Motor neuron (in vitro differentiated cells): ENCODE measurements at places on chromosomes 2 and 18.
A peak's percentile ranks its signal among the peaks of the same experiment; 100 is the strongest.

GRCh38 chr2:60414495-60415138, 138.8 kb downstream of the BCL11A start:
- ATAC-seq: no peak

DNA sequence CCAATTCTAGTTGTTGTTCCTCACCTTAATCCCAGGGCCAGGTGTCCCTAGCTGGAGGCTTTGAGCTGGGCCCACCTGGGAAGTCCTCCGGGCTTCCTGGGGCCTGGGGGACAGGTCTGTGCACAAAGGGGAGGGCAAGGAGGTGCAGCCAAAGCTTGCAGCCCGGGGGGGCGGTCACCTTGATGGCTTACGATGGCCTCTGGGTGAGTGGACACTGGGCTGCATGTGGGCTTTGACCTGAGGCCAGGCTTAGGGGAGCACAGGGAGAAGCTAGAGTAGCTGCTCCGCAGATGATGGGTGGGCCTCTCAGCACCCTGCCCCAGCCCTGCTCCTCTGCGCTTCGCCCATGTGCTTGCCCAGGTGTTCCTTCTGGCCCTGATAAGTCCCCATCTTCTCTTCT, 41.8 kb upstream of the HAAO start:
- no peak for ATAC-seq

- no peak for ATAC-seq
Observed at GRCh38 chr18:35130236-35130635, 89.0 kb downstream of the MAPRE2 start.

DNA sequence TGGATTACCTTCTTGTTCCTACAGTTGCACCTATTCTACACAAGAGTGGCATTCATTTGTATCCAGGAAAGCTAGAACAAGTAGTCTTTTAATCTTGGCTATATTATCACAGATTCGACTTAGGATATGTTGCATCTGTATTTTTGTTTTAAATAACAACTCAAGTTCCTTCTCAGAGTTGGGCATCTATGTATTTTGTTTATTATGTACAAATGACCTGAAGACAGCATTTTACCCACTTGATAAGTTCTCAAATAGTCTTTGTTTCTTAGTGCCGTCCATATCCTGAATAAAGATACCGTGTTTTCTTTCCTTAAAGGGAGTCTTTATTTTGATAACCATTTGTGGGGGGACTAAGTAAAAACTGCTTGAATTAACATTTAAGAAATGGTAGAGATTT, 2.9 kb downstream of the ITPRID2 start:
- no peak for ATAC-seq

- ATAC-seq: no peak
Observed at GRCh38 chr2:79432731-79433146, 80.1 kb upstream of the CTNNA2 start.

- ATAC-seq: no peak
Observed at GRCh38 chr2:186907897-186908296, 58.9 kb upstream of the ZSWIM2 start.

GRCh38 chr2:135980434-135981079, 4.9 kb downstream of the DARS1 start:
- ATAC-seq: no peak

DNA sequence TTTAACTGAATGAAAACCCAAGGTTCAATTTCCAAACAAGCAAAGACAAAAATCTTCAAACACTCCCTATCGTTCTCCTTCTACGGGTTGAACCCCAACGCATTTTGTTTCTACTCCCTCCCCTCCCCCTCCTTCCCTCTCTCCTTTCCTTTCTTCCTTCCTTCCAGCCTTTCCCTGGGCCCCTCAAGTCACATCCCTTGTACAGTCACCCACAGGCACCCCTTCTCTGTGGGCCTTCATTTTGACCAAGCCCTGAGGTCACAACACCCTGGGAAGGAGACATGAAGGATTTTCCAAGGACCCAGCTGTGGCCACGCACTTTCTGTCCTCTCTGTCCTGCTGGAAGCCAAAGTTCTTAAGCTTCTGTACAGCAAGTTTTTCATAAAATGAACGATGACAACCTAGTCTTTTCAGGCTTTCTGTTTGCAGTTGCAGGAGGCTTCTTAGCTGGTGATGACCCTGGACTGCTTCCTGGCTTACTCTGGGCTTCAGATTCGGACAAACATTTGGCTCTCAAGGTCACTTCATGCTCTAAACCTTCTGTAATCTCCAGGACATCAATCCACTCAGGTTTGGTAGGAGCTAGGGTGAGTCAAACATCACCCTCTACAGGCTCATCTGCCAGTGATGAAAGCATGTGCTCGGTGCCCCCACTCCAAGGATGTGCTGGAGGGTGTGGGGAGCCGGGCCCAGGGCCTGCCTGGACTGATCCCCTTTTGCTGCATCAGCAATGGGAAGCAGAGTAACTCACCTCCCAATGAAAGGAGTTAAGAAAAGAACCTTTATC, 25.5 kb downstream of the TMEM247 start:
- ATAC-seq: no peak

- ATAC-seq: no peak
Observed at GRCh38 chr18:13026583-13027270, 35.6 kb downstream of the CEP192 start.

GRCh38 chr2:238700117-238700457, 147.8 kb upstream of the TWIST2 start:
- ATAC-seq: peak; percentile 68

- ATAC-seq: no peak
Observed at GRCh38 chr18:11108947-11109346, 40.4 kb downstream of the PIEZO2 start.

GRCh38 chr18:79918615-79919011, 32.8 kb downstream of the SLC66A2 start:
- ATAC-seq: no peak

- no peak for ATAC-seq
Observed at GRCh38 chr18:12998332-12999060, 7.3 kb downstream of the CEP192 start.

DNA sequence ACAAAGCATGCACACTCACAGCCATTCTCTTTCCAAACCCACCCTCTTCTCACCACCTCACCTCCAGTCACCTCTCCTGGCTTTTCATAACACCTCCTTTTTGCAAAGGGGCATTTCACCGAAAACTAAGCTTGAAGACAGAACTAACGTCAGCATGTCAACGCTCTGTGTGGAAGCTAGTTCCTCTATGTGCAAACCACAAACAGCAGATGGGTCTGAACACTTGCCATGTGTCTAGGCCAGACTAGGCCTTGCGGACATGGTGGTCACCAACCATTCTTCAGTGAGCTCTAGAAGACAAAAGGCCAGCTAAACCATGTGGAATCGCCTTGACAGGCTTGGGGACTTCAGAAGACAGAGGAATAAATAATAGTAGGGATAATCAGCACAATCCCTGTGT, 148.5 kb downstream of the TXNL1 start:
- no peak for ATAC-seq

- no peak for ATAC-seq
Observed at GRCh38 chr2:165901620-165902298, 51.8 kb downstream of the TTC21B start.

DNA sequence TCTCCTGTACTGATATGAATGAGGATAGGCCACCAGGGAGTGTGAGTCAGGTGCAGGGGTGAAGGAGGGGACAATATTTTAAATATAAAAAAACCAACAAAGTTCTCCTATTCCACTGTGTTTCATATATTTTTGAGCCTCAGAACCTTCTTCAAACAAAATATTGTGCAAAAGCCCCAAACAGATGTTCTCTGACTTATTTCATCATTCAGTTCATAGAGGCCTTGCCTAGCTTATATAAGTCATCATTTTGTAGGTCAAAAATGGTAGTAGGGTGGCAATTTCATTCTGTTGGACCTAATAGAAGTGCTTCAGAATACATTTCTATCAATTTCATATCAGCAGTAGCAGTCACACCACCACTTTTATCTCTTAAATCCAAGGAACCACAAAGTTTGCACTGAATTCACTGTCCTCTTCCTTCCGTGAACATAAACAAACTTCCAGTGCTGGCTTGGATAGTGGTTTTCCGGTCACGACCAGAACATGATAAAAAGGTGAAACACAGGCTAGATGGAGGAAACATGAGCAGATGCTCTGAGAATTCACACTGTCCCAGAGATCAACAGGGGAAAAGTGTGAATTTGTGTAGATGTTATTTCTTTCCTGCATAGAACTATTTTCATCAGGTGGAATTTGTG, 99.1 kb downstream of the EN1 start:
- no peak for ATAC-seq

DNA sequence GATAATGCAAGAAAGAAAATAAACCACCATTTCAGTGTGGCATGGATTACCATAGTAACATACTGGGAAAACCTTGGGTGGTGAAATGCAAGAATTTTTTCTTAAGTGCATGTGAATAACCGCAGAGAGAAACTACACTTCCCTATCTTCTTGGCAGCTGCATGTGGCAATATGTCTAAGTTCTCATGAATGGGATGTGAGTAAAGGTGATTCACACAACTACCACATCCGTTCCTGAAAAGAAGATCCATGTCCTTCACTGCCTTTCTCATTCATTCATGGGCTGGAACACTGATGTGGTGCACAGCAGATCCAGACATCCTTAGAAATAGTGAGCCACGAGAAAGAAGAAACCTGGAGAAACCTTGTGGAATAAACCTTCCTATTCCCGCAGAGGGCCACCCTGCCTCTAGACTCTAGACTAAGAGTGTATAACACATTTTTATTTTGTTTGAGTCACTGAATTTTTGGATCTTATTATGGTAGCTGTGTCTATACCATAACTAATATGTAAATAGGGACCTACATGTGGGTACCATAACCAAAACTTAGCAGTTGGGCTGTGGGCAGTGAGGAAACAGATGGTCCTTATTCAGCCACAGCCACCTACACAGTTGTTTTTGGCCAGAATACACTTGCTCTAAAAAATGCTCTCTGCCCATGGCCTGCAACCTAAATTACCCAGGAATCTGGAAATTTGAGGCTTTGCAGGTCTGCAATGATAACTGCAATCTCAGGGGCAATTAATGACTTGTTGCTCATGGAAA, 573.3 kb downstream of the LRP1B start:
- no peak for ATAC-seq
